ENCODE measurements at places on chromosomes 12 and 14.

- no peak for DNase-seq
Measured at GRCh38 chr14:50839691-50840090, 8.7 kb upstream of the NIN start.

- no peak for DNase-seq
Measured at GRCh38 chr14:22305607-22306006, 283.4 kb downstream of the DAD1 start.

- DNase-seq = no peak
Measured at GRCh38 chr14:26282578-26282977, 315.3 kb downstream of the NOVA1 start.

DNA sequence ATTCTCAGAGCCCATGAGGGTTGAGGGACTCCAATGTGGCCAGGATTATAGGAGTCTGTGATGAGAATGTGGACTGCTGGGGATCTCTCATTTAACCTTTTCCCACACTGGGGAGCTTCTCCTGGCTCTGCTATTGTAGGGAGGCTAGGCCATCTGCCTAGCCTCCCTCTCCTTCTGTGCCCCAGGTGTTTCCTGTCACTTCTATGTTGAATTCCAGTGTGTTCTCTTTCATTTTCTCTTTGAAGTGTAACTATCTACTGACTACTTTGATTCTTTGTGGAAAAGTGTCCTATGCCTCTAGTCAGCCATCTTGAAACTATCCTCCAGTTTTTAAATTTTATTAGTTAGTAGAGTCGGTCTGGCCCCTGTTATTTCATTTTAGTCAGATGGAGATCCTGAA lies 53.4 kb upstream of the ABCD2 start:
- DNase-seq = no peak

- no peak for DNase-seq
Measured at GRCh38 chr14:55893705-55894104, 224.5 kb upstream of the PELI2 start.

DNA sequence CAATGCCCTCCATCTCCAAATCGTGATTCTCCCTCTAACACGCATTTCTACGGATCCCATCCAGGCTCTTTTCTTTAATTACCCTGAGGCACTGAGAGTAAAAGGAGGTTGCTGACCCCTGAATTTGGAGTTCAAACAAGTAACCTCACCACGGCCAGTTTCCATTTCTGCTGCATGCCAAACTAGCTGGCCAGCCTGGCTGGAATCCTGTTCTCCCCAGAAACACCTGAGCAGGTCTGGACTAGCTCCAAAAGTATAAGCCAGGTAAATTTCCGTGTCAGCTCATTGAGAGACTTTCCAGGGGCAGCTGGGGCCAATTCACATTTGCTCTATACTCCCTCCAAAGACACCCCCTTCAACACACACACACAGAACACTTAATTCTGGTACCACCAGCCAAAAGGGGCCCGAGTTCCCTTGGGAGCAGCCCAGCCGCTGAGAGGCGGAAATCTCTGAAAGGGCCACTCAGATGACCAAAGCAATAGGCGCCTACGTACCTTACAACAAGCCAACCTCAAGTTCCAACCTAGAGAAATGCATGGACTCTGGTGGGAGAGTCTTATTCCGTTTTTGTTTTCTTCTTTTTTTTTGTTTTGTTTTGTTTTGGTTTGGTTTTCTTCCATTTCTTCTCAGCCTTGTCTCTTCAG lies 131.4 kb downstream of the NDUFA12 start:
- no peak for DNase-seq

GRCh38 chr14:71451501-71451900 lies 480.7 kb upstream of the RGS6 start:
- no peak for DNase-seq

- DNase-seq = no peak
Measured at GRCh38 chr12:120376416-120376815, 7.5 kb upstream of the MSI1 start.

DNA sequence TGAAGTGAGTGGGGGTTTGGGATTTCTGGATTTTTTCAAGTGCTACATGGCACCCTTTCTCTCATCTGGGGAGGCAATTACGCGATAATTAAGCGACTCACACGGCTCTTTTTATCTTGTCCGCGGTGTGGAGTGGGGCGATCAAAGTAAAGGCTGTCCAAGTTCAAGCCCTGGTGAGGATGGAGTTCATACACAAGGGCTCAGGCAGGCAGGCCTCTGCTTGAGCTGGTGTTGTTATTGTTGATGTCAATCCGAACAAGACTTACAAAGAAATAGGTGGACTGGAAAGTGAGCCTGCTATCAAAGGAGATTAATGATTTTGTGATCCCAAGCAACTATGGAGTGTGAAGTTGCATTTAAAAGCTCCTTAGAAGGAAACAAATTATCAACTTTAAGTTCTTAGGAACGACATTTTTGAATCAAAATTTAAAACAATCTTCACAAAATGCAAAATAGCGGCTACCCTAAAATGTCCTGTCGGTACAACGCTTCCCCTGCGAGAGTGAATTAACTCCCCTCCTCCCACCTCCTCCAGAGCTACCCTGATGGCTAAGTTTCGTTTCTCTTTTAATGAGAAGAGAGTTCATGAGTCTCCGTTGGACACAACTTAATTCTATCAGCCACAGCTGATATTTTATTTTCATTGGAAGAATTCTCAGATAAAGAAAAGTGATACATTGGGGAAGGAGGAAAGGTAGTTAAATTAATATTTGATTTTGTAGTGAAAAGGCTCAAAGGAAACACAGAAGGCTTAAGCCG lies 5.9 kb downstream of the FOXA1 start:
- no peak for DNase-seq

DNA sequence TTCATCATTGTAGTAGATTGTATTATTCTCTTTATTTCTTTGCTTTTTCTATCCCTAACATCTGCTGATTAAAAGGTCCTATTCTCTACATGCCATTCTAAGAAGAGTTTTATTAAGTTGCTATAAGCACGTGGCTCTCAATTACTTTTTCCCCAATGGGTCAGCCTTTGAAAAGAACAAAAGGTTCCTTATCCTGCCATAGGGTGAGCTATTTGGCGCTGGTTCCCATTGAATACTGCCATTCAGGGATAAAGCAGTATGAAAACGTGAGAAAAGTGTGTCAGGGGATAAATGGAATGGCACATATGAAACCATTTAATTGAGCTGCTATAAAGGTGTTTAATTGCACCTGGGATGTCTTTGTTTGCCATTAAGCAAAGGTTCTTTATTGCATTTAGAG lies 80.9 kb downstream of the SYNE2 start:
- DNase-seq = no peak

- no peak for DNase-seq
Measured at GRCh38 chr12:2336409-2336829, 283.6 kb downstream of the CACNA1C start.

GRCh38 chr12:5012337-5012736 lies 31.3 kb upstream of the KCNA5 start:
- no peak for DNase-seq

- DNase-seq = no peak
Measured at GRCh38 chr12:91588874-91589454, 406.3 kb upstream of the DCN start.

DNA sequence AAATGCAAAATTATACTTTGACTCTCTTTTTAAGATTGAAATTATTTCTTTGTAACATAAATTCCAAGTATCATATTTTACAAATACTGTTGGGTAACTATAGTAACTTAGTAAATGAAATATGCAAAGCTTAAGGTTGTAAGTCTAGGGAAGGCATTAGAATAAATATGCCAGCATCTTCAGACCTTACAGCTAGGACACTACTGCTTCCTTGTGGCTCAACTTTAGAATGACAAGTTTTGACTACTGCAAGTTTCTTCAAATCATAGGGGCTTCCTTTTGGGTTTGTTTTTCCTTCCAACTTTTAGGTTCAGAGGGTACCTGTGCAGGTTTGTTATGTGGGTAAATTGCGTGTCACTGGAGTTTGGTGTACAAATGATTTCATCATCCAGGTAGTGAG lies 17.7 kb upstream of the ANP32D start:
- DNase-seq = no peak

GRCh38 chr14:92513966-92514843 lies 624 bp downstream of the RIN3 start:
- DNase-seq = no peak

GRCh38 chr14:104103446-104104075 lies 18.1 kb downstream of the ASPG start:
- no peak for DNase-seq

DNA sequence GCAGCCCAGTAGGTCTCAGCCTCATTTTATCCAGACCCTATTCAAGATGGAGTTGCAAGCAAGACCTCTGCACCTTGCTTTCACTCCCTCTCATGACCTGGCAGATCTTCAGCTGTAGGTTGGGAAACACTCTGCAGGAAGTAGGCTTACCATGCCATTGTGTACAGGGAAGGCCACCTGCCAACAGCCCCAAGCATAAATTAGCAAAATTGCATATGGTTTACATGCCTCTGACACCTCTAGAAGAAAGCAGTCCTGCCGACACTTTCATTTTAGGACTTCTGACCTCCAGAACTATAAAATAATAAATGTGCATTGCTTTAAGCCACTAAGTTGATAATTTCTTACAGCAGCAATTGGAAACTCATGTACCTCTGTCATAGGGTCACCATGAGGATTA lies 96.9 kb downstream of the SLC15A4 start:
- DNase-seq = no peak

DNA sequence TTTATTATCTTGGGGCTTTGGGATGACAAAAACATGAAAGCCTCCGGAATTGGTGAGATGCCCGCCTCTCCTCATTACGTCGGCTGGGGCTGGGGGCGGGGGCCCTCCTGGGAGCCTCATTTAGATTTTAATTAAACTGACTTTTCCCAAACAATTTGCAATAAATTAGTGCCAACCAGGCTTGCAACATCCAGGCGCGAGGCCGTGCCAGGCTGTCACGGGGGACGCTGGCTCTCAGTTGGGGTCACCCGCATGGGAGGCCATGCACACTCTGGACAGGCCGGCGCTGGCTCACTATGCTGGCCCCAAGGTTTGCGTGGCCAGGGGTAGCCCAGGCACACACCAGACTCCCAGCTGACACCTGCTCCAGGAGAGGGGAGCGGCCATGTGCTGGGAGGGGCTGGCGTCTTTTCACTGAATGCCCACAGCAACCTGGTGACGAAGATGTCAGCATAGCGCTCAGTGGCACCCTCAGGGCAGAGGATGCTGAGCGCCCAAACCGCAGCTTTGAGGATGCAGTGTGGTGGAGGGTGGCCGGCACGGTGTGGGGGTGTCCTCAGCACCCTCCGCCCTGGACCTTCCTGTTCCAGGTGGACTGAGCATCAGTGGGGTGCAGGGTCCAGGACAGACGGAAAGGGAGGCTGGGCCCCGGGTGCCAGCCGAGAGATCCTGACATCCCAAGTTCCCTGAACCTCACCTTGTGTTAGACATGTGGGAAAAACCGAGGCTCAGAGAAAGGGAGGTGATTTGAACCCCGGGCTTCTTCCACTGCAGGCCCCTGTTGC lies 190.8 kb upstream of the C14orf180 start:
- DNase-seq = no peak

DNA sequence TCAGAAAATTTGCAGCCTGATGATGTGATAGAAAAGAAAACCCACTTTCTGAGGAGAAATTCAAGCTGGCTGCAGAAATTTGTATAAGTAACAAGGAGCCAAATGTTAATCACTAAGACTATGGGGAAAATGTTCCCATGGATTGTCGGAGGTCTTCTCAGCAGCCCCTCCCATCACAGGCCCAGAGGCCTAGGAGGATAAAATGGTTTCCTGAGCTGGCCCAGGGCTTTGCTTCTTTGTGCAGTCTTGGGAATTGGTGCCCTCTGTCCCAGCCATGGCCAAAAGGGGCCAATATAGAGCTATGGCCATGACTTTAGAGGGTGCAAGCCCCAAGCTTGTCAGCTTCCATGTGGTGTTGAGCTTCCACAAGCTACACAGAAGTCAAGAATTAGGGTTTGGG lies 335.9 kb downstream of the ATP23 start:
- DNase-seq = no peak

DNA sequence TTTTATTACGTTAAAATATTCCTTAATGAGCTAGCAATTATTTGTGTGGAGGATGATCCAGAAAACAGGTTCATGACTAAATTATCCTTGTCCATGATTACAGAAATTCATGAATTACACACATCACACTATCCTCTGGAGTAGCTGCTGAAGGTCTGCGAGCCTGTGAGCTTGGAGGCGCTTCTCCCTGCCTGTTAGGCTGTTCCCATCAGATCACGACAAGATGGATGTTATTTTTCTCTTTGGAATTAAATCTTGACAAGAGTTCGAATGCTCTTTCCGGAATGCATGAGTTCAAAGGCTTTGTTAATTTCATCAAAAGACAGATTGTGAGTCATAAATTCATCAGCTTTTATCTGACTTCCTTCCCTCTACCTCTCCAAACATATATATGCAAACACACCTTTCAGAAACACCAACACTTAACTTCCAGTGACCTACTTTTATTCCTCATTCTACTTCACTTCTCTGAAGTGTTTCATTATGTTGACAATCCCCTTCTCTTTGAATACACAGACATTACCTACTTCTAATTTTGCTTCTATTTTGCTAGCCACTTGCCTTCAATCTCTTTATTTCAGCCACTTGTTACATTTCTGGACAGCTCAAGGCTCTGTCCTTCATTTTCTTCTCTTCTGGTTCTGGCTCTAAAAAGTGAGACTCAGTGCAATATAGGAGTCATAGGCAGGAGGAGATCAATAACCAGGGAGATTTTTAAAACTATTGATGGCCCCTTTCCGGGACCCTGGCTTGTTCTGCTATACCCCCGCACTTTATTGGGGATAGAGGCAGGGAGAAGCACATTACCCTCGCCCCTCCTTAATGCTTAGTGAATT lies 274.6 kb downstream of the BTG1 start:
- no peak for DNase-seq

DNA sequence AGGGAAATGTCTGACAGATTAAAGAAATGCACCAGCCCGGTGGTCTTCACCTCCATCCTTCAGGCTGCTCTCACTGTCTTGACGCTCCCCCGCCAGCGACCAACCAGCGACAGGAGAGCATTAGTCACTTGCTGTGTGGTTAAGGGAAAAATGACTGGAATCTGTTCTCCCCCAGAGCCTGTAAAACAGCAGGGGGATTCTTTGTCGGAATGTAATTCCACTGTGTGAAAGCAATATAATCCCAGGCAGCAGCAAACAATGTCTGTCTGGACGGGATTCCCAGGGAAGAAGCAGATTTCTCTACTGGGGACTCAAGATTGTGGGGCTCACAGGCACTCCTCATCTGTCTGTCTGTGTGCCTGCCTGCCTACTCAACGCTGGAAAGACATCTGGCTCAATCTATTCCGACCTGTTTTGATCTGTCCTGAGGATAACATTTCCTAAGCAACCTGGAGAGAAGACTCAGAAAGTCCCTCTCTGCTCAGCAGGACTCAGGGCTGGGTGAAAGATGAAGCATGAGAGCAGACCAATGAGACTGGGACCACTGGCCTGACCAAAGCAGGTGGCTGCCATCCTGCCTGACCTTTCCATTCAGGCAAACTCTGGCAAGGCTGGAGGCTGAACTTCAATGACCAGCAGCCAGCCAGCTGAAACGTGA lies 54.6 kb downstream of the NUAK1 start:
- no peak for DNase-seq

- peak; percentile 18 for DNase-seq
Measured at GRCh38 chr12:64737539-64737938, 21.7 kb downstream of the GNS start.

DNA sequence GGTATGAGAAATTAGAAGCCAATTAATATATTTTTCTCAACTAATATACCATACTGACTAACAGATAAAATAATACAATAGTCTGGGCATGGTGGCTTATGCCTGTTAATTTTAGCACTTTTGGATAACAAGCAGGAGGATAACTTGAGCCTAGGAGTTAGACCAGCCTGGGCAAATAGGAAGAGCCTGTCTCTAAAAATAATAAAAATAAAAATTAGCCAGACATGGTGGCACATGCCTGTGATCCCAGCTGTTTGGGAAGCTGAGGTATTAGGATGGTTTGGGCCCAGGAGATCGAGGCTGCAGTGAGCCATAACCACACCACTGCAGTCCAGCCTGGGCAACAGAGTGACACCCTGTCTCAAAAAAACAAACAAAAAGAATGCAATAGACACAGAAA lies 24.7 kb downstream of the KLHDC2 start:
- no peak for DNase-seq
